ENCODE measurements at places on chromosomes 13 and 19. TPM values are rescaled to one million over a fixed set of nuclear protein-coding genes. Genes with fewer than 3 reads are reported as not detected.

Gene CACNA1A
- not detected for total RNA-seq

Gene LRFN3
- total RNA-seq, result 2.1 TPM

Gene FUT2
- total RNA-seq, result 6.0 TPM

Gene CLDN10
- total RNA-seq, result 1.7 TPM

Gene NECTIN2
- total RNA-seq, result 115 TPM

Gene SACS
- total RNA-seq, result 37.9 TPM

Gene F7
- not detected for total RNA-seq

Gene RNF225
- total RNA-seq, result 3.0 TPM

Gene KCTD12
- total RNA-seq, result 24.1 TPM
